Effector CD8-positive, alpha-beta T cell (primary cell): ENCODE measurements at places on chromosomes 16 and 17.

- DNase-seq = no peak
These were observed 39.8 kb downstream of the ABCA5 start for GRCh38 chr17:69287168-69287567.

- DNase-seq = no peak
These were observed 25.8 kb downstream of the SOX8 start for GRCh38 chr16:1007284-1007850.

GRCh38 chr17:82296511-82297279, 20.7 kb downstream of the CD7 start:
- no peak for DNase-seq

GRCh38 chr16:87233928-87234327, 83.3 kb downstream of the C16orf95 start:
- no peak for DNase-seq

- no peak for DNase-seq
These were observed 120.5 kb downstream of the HS3ST4 start for GRCh38 chr16:25812215-25812614.

DNA sequence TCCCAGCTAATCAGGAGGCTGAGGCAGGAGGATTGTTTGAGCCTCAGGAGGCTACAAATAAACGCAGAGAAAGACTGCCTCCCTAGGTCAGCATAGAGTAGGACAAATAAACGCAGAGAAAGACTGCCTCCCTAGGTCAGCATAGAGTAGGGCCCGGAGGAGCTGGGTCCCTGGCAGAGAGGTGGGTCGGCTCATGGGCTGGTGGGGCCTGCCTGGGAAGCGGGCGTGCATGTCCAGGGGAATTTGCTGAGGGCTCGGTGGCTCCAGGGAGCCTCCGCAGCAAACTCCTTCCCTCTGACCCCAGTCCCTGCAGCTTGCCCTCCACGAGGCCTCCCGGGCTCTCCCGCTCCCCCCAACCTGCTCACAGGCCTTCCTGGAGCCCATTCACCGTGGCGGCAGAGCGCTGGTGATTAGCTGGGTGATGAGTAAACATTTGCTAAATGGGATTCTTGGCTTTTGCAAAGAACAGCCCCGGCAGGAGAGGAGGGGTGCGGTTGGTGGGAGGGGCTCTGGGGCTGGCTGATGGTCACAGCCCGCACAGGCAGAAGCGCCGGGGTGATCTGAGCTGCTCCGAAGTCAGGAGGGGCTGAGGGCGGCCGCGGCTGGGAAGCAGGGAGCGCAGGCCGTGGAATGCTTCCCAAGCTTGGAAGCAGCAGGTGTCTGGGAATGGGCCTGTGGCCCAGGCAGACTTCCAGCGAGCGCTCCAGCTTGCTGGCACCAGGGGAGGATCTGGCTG, 93.1 kb downstream of the RTN4RL1 start:
- DNase-seq = no peak

- no peak for DNase-seq
These were observed 365.4 kb downstream of the SNX29 start for GRCh38 chr16:12341966-12342365.

DNA sequence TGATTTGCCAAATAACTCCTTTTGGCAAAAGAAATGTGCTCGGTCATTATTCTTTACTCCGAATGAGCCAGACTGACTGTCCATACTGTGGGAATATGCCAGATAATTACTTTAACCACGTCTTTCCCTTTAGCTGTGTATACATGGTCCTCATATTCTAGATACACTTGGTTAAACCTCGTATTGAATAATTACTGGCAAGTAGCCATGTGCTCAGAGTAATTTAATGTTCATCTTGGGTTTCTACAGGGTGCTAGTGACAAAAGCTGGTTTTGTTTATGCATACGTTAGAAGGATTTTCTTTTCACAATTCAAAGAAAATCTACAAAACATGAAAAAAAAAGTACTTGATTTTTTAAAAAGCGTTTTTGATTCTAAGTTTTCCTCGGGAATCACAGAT, 540.3 kb downstream of the KCNJ2 start:
- no peak for DNase-seq

GRCh38 chr17:51166987-51167931, 1.0 kb downstream of the NME2 start:
- peak; percentile 52 for DNase-seq

DNA sequence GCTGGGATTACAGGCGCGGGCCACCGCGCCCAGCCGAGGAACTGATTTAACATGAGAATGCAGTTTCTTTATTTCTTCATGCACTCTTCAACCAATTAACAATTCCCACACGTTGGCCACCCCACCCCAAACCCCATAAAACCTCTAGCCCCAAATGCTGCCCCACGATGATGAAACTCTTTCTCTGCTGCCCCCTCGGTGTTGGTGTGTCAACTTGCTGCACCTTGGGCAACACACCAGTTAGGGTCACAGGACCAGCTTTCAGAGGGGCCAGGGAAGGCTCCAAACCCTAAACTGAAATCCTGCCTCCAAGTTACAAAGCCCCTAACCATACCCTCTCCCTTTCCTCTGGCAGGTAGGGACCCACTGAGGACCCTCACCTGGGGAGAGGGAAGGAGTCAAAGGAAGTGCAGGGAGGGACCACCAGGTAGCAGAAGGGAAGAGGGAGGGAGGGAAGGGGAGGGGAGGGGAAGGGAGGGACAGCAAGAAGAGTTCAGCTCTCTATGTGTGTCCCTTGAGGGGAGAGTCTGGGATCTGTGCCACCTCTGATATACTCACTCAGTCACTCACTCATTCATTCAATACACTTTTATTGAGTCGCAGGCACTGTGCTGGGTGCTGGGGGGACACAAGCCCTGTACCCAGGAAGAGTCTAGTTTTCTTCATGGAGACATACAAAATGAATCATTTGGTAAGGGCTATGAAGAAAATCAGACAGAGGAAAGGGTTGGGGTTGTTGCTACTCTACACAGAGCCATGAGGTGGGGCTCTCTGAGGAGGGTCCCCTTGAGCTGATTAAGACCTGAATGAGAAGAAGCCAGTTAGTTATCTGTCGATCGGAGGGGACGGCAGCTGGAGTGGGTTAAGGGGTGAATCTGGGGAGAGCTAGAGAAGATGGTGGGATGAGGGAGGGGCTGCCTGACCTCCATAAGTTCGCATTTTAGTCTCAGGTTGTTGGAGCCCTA, 3.9 kb downstream of the PLXDC1 start:
- no peak for DNase-seq

DNA sequence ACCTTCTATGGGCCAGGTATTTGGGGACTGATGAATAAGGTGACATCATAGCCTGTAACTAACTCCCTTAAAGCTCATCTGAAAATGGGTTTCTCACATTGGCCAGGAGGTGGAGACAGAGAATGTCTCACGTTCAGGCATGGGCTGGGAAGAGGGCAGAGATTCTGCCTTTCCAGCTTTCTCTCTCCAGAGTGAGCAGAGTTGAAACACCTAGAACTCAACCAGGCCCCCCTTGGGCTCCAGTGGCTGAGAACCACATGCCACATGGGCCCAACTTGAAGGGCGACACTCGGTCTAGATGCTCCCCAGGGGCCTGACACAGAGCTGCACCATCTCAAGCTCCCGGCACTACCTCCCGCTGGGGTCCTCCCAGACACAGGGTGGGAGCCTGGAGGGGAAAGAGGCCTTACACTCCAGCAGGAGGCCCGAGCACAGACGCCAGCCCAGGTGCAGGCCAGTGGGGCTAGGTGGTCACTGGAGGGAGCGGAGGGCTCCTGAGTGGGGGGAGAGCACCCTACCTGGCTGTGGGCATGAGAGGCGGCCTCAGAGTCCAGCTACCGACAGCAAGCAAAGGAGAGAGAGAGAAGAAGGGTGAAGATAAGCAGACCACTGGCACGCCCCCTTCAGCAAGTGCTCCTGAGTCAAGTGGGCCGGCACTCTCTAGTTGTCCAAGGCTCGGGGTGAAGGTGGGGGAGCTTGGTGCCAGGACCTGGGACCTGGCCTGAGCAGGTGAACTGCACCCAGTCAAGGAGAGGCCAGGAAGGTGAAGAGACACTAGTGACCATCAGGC, 55.9 kb downstream of the MYO18A start:
- DNase-seq = no peak

DNA sequence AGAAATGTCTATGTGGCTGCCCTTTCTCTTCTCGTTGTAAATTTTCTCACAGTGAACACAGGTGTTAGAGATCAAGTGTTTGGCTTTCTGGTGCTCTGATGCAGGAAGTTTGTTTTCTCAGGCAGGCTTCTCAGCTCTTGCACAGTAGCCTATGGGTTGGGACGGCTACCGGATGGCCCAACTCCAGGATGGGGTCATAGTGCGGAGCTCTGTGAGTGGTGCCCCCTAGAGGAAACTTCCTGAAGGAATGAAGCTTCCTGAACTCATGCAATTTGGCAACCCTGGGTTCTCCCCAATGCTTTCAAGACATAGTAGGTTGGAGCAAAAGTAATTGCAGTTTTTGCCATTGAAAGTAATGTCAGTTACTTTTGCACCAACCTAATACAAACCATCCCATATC, 407.5 kb upstream of the HSBP1 start:
- no peak for DNase-seq

DNA sequence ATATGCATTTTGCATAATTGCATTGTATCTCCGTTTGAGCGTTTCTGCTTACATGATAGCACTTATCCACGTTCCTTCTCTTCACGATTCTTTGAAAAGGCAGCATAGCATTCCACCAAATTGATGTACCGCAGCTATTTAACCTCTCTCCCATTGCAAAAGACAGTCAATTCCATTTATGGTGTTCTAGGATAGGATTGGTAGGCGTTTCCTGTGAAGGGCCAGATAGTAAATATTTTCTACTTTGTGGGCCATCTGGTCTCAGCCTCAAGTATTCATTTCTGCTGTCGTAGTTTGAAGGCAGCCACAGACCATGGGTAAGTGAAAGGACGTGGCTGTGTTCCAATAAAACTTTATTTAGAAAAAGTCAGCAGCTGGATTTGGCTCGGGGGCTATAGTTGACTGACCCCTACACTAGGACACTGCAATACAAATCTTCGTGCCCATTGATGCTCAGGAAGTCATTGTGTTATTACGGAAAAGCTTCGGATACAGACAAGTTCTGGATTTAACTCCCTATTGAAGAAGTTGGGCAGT, 10.1 kb downstream of the SNX29 start:
- no peak for DNase-seq

- DNase-seq = no peak
These were observed 138.7 kb downstream of the ZFHX3 start for GRCh38 chr16:72909196-72909595.
